ENCODE measurements at places on chromosomes 1 and 21.

- no peak for DNase-seq
Observed at GRCh38 chr1:74193908-74194307, 4.1 kb downstream of the LRRIQ3 start.

- DNase-seq, result no peak
Observed at GRCh38 chr1:154186852-154187501, 4.9 kb downstream of the TPM3 start.

DNA sequence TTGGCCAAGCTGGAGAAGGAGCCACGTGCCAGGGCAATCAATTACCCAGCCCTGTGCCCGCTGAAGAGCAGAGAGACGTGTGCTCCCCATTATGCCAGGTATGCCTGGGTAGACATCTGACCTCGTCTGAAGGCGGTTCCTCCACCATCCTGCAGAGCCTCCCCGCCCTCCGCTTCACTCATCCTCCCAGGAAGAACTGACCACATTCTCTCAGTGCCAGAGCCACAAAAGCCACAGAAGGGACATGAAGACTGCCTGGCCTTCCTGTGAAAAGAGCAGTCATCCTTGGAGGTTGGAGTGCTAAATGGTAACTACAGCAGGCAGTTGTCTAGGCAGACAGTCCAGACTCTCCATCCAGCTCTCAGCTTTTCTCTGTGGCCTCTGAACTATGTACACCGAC, 12.0 kb downstream of the SYT2 start:
- no peak for DNase-seq

- no peak for DNase-seq
Observed at GRCh38 chr1:31154000-31154631, 85.6 kb downstream of the NKAIN1 start.

DNA sequence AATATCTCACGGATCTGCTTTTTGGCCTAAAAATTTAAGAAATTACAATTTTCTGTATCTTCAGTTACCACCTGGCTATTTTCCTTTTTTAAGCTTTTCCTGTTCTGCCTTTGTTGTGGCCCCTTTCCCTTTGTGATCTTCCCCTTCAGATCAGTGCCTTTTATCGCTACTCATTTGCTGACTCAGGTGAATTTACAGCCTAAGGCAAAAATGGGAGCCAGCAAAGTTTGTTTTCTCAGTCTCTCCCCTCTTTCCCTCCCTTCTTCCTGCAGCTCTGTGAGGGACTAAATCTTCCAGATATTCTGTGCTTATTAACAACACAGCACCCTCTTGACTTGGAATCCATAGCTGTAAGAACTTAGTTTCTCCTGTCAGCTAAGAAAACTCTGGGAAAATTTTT, 5.3 kb upstream of the PRRC2C start:
- DNase-seq, result no peak

- no peak for DNase-seq
Observed at GRCh38 chr1:176820391-176821031, 344.0 kb downstream of the ASTN1 start.

DNA sequence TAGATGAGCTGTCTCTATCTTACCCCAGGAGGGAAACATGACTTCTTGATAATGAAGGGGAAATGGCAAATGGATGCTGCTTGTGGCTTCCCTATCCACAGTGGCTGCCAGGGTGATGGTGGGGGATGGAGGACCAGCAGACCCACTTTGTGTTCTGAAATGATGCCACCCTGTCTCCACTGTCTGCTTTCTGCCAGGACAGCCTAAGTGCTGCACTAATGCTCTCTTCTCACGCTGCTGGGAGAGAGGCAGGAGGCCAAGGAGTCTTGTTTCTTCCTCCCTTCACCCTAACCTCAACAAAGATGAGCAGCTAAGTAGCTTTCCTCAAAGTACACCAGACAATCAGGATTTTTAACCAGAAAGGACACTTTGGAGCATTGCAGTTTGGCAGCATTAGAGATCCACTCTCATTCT, 36.6 kb downstream of the XCL1 start:
- no peak for DNase-seq
